ENCODE measurements at places on chromosomes 4 and X.
A peak's percentile ranks its signal among the peaks of the same experiment; 100 is the strongest.

DNA sequence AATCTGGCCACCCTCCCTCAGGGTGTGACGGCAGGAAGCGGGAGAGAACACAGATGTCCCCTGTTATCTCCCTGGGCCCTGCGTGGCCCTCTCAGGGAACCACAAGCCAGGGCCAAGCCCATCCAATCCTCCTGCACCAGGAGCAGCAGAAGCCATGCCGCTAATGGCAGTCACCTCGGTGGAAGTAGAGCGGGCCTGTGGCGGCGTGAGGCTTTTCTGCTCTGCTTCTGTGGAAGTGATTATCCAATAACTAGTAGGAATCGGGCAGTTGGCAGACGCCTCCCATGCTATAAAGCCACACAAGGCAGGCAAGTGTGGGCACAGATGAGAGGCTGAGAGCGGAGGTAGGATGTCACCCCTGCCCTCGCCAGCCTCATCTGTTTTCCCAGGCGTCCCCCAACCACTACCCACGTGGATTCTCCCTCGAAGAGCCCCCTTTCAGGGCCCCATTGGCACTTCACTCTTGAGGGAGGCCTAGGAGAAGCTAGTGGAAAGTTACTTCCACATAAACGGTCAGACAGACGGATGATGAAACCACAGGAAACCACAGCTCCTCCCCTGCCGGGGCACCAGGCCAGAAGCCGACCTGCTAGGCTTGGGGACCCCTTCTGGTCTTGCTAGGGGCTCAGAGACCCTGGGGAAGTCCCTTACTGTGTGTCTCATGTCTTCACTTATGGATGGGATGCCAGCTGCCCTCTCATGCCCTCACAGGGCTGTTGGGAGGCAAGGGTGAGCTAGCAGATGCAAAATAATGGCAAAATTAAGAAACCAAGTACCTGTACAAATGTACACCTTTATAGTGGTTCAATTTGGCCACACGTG, 18.8 kb upstream of the TMSB4X start:
- no peak for DNase-seq

GRCh38 chr4:102474736-102475504, 26.2 kb upstream of the NFKB1 start:
- no peak for DNase-seq

- DNase-seq, result peak; percentile 66
These were observed 810 bp downstream of the SPRY1 start for GRCh38 chr4:123397144-123398065.

GRCh38 chr4:16256343-16256742, 30.1 kb upstream of the TAPT1 start:
- peak; percentile 11 for DNase-seq

GRCh38 chr4:28682847-28683246, 1822.2 kb downstream of the STIM2 start:
- DNase-seq, result no peak

GRCh38 chr4:118335324-118335723, 17.5 kb downstream of the PRSS12 start:
- DNase-seq, result no peak

DNA sequence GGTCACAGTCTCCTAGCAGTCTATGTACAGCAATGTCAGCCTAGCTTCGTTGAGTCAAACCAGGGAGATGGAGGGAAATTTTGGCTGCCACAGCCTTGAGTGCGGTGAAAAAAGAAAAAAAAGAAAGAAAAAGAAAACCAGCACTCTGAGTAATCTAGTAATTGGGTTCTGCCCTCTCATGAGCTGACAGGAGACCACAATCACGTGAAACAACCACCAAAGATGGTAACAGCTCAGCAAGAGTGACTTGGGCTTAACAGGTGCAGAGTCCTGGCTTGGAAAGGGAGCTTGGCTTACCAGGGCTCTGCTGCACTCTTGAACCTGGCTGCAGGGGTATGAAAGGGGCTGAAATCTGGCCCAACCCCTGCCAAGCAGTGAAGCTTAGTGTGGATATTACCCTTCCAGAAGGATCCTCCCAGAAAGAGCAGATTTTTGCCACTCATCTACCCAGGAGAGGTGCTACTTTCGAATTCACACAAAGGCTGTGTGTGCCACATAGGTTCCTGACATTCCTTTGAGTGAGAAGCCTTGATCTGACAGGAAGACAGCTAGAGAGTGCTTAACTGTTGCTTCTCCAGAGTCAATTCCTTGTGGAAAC, 350.3 kb downstream of the PTTG2 start:
- no peak for DNase-seq

DNA sequence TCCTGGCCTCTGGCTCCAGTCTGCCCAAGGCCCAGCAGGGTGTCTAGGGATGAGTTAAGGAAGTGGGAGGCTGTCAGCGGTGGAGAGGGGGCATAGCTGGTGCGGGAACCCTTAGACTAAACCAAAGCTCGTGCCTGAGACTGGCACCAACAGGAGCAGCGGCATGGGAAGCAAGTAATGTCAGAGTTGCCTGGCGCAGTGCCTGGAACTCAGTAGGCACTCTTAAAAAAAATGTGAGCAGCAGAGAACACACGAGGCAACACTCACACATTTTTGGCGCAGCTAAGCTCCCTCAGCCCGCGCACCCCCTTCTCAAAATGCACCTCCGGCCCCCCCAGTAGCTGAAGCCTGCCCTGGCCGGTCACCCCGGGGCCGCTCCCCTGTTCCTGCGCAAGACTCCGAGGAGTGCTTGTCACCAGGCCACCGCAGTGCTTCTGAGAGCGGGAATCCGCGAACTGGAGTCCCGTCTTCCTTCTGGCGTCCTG, 583 bp downstream of the GABRE start:
- DNase-seq, result peak; percentile 15

DNA sequence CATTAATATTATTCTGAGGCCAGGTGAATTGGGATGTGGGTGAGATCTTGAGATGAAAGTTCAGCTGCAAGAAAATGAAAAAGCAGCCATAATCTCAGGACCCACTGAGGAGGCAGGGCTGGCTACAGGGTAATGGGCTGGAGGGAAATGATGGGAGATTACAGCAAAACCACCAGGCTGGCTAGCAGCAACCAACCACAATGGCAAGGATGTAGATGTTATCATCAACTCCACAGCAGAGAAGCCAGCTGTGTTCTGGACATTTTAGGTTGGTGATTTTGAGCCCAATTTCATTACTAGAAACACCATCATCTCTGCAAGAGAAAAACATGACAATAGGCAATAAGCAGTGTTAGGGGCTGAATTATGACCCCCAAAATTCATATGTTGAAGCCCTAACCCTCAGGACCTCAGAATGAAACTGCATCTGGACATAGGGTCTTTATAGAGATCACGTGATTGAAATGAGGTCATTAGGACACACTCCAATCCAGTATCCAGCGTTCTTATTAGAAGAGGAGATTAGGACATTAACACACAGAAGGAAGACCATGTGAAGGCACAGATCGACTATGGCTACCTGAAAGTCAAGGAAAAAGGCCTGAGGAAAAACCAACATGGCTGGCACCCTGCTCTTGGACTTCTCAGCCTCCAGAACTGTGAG, 139.8 kb upstream of the KIT start:
- DNase-seq, result no peak

GRCh38 chrX:134443020-134443419, 16.9 kb upstream of the HPRT1 start:
- no peak for DNase-seq

- no peak for DNase-seq
These were observed 7.3 kb downstream of the FGFBP2 start for GRCh38 chr4:15955670-15956069.

GRCh38 chrX:36957425-36958328, 50.5 kb upstream of the FAM47C start:
- peak; percentile 57 for DNase-seq

- DNase-seq, result no peak
These were observed 8.7 kb upstream of the TECRL start for GRCh38 chr4:64417974-64418373.

- no peak for DNase-seq
These were observed 10.2 kb downstream of the TIGD2 start for GRCh38 chr4:89121387-89122068.

DNA sequence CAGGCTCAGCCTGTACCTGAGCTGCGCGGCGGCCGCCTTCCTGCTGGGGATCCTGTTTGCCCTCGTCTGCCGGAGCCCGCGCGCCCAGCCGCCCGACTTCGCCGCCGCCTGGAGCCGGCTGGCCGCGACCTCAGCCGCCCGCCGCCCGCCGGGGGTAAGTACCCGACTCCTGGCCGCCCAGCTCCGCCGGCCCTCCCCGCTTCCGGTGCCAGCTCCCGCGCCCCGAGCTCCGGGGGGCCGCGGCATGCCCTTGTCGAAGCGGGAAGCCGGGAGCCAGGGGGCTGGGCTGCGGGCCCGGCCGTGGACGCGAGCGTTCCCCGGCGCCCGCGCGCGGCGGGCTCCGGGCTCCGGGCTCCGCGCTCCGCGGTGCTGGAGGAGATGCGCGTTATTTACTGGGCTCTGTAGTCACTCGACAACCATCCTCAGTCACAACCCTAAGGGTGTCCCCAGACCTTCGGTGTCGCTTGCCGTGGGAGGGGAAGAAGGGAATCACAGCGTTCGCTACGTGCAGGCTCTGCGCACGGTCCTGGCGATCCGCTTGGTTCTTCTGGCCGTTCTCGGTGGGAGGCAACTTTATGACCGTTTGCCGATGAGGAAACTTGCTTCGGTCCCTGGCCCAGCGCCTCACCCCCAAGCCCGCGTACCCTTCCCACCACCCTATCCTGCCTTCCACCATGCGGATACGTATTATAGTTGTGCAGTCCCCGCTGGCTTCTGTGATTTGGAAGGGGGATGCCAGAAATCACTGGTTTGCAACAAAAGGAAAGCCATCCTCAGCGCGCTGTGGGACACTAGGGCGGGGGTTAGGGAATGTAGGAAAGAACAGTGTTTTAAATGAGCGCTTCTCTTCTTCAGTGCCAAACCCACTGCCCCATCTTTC, 944 bp downstream of the SNX25 start:
- DNase-seq, result peak; percentile 59

DNA sequence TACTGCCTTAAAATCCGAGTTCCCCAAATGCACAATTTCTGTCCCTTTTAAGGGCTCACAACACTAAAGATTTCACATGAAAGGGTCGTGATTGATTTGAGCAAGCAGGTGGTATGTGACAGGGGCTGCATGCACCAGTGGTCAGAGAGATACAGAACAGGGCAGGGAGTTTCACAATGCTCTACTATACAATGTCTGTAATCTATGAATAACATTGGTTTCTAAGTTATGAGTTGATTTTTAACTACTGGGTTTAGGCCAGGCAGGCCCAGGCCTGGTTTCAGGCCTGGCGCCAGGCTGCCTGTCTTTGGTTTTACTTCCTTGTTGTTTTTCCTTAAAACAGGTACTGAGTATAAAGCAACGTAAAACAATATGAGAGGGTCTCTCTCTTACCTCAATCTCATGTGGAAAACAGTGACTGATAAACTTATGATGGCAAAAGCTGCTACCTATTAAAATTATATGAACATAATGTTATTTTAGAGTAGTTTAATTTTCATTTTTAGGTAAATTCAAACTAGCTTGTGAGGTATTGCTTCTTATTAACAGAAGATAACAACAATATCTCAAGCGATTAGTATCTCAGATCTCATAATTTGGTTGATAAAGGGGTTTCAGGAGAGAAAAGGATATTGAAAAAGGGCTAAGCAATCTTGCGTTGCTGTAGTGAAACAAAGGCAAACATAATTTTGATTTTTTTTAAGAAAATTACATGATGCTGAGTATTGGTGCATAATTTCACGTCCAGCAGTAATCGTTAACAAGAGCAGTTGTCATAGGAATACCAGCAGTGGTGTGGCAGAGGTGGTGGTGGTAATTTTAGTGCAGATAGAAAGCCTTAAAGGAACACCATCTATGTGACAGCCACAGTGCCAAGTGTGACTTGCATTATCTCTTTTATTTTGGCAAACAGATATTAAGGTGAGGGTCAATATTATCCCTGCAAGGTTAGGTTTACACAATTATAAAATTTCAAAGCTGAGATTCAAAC, 944.4 kb upstream of the GRID2 start:
- no peak for DNase-seq

- no peak for DNase-seq
These were observed 16.2 kb downstream of the CTAG1B start for GRCh38 chrX:154602766-154603437.

DNA sequence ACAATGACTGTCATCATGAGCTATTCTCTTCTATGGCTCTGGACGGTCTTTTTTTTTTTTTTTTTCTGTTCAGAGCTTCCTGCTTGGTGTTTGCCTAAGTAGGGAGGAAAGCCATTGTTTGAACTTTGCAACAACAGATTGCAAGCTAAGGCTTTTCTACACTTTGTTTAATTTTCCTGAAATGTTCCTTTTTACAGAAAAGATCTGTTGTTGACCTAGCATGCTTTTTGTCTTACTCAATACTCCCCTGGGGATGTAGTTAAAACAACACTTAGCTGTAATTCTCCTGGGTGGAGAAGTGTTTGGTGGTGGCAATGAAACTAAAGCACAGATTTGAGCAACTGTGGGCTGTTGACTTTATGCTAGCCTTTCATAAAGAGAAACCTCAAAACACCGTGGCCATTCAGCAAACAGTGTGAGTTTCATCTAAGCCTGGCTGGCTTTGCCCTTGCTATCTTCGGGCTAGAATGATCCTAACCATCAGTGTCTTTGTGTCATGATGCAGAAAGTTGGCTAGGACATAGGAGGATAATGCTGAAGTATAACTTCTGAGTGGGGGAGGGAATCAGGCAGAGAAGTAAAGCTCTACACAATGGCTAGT, 110.5 kb downstream of the ANXA3 start:
- DNase-seq, result no peak

DNA sequence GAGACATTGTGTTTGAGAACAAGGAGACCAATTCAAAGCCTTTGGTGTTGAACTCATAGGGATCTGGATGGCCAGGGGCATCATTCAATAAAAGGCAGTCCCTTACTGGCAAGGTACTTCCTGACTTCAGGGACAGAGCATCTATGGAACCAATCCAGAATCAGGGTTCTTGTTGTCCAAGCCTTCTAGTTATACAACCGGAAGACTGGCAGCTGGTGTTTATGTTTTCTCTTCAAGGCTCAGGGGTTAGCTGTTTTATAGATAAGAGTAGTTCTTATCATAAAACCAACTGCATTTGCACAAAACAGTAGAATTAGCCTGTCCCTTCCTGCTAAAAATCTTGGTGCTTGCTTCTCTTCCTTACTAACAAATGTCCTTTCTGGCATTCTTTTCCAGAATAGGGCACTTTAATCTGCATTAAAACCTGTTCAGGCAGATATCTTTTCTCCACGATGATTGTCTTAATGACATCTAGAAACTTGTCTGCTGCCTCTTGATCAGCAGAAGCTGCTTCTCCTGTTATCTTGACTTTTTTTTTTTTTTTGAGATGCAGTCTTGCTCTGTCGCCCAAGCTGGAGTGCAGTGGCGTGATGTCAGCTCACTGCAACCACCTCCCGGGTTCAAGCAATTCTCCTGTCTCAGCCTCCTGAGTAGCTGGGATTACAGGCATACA, 38.4 kb upstream of the ARHGEF6 start:
- no peak for DNase-seq

- no peak for DNase-seq
These were observed 381.3 kb upstream of the FAM47C start for GRCh38 chrX:36626898-36627297.
